SHP77 treated with DMSO at 0.1 percent for 48 hours (cell line): ENCODE measurements at places on chromosomes 6 and 20.

- no peak for DNase-seq
Measured at GRCh38 chr6:66628917-66629316, 921.9 kb upstream of the EYS start.

DNA sequence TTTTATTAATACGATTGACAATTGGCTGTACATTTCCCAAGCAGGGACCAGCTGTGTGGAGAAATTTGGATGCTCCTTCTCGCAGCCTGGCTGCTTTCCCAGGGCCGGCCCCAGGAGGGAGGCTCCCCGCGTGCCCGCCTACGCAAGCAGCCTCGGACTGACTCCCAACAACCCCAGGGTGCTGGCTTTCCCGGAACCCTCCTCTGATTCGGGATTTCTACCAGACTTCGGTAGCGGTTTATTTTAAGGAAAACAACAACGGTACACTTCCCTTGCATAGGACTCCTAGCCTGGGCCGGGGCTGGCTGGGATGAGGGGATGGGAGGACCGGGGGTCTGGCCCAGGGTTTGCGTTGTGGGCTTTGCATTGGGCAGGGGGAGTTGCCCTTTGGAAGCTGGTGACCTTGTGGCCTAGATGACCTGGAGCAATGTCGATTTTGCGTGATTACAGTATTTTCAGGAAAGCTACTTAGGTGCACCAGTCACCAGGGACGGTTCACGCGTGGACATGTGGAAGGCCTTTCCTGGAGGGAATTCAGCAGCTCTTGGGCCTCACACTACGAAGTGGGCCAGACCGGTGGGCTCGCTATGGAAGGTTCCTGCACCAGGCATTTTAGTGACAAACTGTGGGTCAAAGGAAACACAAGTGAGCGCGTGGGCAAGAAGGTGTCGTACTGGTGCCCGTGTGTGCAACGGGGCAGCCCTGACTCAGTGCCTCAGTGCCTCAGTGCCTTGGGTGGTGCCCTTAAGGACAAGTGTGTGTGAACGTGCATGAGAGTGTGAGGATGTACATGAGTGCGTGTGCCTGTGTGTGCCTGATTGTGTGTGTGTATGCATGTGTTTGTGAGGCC is 20.7 kb upstream of the PHACTR3 start:
- DNase-seq: no peak

GRCh38 chr20:62230276-62230675 is 8.0 kb upstream of the OSBPL2 start:
- no peak for DNase-seq

DNA sequence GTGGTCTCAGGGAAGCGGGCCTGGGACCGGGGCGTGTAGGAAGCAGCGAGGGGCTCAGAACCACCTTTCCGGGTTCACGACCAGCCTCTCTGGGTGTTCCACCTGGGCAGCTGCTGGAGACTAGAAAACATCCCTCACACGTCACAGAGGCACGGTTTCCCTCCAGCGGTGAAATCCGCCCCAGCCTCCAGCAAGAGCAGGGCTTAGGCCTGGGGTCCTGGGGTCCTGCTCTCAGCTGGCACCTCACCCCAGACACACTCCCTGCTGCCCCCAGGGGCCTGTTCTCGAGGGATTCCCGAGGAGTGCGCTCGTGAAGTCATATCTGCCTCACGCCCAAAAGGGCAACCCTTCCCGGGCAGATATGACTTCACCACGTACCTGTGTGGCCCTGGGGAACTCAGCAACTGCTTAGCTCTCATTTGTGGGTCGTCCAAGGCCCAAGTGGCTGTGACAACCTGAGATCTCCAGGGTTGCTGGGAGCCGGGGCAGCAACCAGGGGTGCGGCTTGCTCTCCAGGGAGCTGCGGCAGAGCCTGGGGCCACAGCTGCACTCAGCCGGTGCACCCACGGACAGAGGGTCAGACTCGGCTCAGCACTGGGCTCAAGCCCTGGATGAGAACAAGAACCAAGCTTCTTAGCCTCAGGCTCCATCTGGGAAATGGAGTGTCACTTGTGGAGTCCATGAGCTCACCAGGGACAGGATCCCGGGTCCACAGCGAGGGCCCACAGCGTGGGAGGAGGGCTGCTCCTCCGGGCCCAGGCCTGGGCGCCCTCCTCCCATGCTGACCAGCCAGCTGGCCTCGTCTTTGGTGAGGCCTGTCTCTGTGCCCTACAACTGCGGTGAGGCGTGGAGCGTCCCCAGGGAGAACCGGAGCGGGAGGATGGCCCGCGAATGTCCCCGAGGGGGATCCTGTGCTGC is 661 bp downstream of the FNDC11 start:
- no peak for DNase-seq
